CD4-positive, alpha-beta memory T cell (primary cell): ENCODE measurements at places on chromosomes 1 and 21. TPM values are rescaled to one million over a fixed set of nuclear protein-coding genes. Genes with fewer than 3 reads are reported as not detected.

GRCh38 chr1:8015809-8016165 lies 10.3 kb downstream of the ERRFI1 start:
- no peak overlapping the region for H3K27ac ChIP-seq
- H3K4me3 ChIP-seq = no peak overlapping the region
- no peaks in the 10 kb centered on the region for H3K27me3 ChIP-seq
- H3K36me3 ChIP-seq = no peaks in the 10 kb centered on the region
- no peak for DNase-seq

- H3K4me3 ChIP-seq = no peak overlapping the region
- no peak for DNase-seq
- H3K36me3 ChIP-seq = no peaks in the 10 kb centered on the region
- no peak overlapping the region for H3K27ac ChIP-seq
- no peaks in the 10 kb centered on the region for H3K4me1 ChIP-seq
- no peaks in the 10 kb centered on the region for H3K27me3 ChIP-seq
Measured at GRCh38 chr1:84700070-84700469, 9.8 kb upstream of the SSX2IP start.

DNA sequence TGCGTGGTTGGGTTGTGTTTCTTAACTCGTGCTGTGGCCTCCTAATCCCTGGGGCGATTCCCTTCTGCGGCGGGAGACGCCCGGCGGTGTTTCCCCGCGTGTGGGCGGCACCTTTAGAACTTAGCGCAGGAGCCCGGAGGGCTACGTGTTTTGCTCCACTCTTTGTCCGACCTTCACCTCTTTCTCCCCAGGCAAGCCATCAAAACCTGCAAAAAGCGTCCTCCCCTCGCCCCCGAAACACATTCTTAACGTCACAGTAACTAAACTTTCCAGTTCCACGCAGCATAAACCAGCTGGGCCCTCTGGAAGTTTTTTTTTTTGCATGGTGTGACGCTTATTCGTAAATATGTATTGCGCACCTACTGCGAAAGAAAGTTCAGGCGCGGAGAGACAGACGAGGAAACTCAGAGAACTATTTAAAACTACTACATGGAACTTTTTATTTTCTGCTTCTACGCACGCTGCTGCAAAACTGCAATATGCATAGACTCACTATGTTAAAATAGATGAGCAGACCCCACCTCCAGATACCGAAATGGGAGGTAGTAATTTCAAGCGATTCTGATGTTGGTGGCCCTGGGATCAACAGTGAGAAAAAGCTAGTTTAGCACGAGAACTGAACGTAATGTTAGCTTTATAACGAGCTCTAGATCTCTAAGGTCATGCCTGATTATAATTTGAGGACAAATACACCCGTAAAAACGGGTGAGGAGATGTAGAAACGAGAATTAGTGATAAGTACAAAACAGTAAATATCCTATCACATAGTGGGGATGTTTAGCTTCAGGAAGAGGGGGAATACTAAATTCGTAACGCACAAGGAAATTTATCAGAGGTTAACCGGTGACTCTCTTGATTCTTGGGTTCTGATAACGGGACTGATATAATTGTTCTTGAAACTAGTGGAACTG lies 920 bp downstream of the MTR start:
- peak; percentile 89 for DNase-seq
- peak overlapping the region; percentile 99 for H3K27ac ChIP-seq
- no peaks in the 10 kb centered on the region for H3K36me3 ChIP-seq
- no peaks in the 10 kb centered on the region for H3K27me3 ChIP-seq
- H3K4me3 ChIP-seq = peak overlapping the region; percentile 97

DNA sequence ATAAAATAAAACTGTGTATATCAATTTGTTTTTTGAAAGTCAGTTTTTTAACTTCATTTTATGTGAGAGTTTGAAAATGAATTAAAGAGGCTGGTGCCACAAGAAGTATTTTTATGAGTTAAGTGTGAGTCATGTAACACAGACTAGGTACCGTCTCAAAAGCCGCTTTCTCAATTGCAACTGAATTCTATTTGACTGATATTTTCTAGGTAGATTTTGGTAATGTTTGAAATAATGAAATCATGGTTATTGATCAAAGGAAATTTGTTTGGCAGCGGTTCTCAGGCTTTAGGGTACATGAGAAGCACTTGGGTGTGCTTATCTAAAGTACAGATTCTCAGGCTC lies 4.6 kb downstream of the SNX27 start:
- no peak for DNase-seq
- H3K4me3 ChIP-seq = no peak overlapping the region
- H3K27me3 ChIP-seq = no peaks in the 10 kb centered on the region
- peaks cover 29% of the 10 kb centered on the region for H3K4me1 ChIP-seq
- H3K27ac ChIP-seq = no peak overlapping the region

DNA sequence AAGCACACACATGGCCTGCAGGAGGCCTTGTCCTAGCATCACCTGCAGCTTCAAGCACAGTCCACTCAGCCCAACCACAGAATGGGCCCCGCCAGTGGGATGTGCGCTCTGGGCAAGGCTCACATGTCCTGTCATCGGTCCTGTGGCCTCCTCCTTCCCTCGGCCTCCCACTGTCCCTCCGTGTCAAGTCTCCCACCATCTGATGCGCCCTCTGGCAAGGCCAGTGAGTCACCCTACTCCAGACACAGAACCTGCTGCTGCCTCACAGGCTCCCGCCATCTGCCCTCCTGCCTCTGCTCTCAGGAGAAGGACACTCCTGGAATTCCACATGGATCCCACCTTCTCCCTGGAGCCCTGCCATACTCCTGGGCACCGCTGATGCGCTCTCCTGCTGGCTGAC lies 14.2 kb downstream of the KCNAB2 start:
- peaks cover 11% of the 10 kb centered on the region for H3K36me3 ChIP-seq
- H3K27ac ChIP-seq = no peak overlapping the region
- no peaks in the 10 kb centered on the region for H3K27me3 ChIP-seq
- DNase-seq = no peak
- no peaks in the 10 kb centered on the region for H3K4me1 ChIP-seq

Gene IGSF9
- total RNA-seq = not detected
